ENCODE measurements at places on chromosomes 12 and 14.
A peak's percentile ranks its signal among the peaks of the same experiment; 100 is the strongest.

- no peak for DNase-seq
Observed at GRCh38 chr14:30290001-30290400, 269.0 kb upstream of the G2E3 start.

DNA sequence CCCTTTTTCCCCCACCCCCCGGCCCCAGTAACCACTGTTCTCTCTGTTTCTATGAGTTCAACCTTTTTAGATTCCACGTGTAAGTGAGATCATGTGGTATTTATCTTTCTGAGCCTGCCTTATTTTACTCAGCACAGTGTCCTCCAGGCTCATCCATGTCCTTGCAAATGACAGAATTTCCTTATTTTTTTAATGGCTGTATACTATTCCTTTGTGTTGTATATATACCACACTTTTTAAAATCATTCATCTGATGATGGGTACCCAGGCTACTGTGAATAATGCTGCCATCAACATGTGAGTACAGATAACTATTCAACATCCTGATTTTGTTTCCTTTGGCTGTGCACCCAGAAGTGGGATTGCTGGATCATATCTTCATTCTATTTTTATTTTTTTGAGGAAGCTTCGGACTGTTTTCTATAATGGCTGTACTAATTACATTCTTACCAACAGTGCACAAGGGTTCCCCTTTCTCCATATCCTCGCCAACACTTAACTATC is 54.7 kb downstream of the DDX51 start:
- no peak for DNase-seq

- no peak for DNase-seq
Observed at GRCh38 chr12:128903236-128903635, 50.0 kb downstream of the GLT1D1 start.

GRCh38 chr12:54734196-54734950 is 86.2 kb upstream of the DCD start:
- DNase-seq: no peak

DNA sequence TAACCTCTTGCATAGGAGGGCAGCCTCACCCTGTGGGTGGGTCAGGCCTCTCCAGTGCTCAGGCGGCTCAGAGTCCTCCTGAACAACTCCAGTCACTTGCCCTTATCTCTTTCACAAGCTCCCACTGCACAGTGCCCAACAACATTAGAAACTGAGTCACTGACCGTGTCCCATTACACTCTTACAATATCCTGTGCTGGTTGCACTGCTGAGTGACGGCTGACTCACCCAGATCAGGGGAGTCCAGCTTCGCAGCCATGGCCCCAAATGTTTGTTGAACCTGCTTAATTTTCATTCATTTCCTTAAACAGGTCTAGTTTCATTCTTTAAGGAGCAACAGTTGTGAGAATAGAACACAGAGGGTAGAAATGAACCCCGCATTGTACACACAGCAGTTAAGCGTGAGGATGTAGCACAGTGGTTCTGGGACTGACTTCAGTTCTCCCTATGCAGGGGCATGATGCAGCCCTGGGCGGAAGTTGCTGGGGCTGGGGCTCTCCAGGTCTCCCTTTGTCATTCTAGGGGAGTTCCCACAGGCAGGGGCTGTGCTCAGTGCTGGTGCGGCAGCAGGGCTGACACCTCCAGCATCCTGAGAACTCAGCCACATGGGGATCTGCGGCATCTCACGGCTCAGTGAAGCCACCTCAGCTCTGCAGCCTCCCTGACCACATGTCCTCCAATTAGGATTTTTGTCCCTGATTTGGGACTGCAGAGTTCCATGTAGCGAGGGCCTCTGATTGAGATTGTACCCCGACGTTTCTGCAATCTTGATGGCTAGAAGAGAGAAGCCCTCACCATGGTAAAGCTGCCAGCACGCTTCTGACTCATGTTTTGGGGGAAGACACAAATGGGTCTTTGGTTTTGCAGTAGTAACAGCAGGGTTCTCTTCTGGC is 16.1 kb downstream of the GPR68 start:
- DNase-seq: no peak

DNA sequence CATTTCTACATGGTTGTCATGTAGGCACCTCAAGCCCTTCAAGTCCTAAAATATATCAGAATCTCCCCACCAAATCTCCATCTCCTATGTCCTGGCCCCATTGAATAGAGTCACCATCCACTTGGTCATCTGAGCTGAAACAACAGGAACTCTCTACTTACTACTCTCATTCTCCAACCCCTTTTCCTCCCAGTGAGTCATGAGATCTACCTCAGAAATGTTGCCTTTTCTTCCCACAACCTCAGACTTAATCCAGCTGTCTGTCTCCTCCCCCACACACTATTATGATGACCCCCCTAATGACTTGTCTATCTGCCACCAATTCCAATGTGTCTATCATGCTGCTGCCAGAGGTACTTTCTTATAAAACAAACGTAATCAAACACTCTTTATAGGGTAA is 72.3 kb upstream of the TMEM263 start:
- DNase-seq: no peak

DNA sequence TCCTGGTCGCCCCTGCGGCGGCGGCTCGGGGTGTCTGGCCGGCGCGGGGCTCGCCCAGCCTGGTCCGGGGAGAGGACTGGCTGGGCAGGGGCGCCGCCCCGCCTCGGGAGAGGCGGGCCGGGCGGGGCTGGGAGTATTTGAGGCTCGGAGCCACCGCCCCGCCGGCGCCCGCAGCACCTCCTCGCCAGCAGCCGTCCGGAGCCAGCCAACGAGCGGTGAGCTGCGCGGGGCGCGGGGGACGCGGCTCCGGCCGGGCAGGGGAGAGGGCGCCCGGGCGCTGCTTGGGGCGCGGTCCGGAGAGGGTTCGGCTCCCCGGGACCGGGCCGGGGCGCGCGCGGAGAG is at the start of gene LGALS3:
LGALS3 (plus strand) TSS at position 167 of the 342 bp plus-strand sequence. CDS start 8,122 bp downstream, outside the sequence.
- no peak for DNase-seq

DNA sequence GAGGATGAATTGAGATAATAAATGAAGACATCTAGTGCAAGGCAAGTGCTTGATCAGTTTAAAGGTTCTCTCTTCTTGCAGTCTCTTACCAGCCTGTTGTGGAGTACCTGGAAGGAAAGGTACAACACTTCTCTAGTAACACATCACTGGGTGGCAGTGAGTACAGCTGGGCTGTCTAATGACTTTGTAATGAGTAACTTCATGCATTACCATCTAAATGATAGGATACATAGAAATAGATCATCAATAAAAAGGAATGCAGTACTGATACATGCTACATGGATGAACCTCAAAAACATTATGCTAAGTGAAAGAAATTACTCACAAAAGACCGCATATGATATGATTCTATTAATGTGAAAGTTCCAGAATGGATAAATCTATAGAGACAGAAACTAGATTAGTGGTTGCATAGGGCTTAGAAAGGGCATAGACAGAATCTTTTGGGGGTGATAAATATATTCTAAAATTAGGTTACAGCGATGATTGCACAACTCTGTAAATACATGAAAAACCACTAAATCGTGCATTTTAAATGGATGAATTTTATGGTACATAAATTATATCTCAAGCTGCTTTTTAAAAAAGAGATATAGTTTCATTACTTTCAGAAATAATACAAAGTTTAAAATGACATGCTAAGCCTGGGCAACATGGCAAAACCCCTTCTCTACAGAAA is 224.4 kb downstream of the CHST11 start:
- DNase-seq: no peak

DNA sequence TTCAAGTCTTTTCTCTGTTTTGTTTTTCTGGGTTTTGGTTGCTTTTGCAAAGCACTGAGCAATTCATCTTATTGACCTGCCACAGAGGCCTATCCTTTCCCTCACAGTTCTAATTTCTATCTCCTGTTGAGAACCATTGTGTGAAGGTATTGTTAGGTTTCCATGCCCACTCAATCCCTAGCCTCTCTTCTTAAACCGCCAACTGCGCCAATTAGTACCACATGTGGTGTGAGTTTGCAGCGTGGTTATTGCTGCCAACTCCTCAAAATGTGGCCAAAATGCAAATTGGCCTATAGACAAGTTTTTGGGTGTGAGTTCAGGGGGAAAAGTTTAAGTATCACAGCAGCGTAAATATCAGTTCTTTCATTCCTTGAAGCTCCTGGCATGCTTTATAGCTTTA is 232.6 kb downstream of the FLRT2 start:
- DNase-seq: no peak

DNA sequence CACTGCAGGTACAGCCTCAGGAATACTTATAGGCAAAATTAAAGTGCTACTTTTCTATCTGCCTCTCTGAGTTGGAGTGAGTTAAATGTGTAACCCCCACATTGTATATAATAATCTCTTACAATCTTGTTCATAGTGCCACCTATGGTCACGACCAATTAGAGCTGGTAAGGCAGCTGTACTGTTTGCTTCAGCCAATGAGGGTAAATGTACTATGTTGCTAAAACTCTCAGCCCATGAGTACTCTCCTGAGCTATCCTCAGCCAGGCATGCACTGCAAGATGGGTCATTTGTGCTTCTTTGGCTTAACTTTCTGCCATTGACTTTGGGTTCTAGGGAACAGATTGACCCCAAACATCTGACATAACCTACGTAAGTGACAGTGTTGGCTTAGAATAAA is 15.0 kb upstream of the MDM2 start:
- no peak for DNase-seq

DNA sequence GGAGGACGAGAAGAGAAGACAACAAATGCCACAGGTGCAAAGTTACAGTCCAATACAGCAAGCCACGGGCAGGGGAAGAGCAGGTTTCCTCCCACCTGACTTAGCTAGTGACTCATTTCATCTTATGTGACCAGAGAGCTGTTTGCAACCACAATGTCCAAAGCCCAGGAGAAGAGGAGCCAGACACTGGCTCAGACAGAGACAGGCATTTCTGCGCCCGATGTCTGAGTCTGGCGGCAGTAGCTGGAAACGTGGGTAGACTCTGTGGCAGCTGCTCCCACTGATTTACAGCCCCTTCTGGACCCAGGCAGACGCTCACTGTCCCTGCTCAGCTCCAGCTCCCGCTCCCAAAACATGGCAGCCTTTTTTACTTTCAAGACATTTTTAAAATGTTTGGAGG is 60.0 kb downstream of the CHGA start:
- DNase-seq: no peak

DNA sequence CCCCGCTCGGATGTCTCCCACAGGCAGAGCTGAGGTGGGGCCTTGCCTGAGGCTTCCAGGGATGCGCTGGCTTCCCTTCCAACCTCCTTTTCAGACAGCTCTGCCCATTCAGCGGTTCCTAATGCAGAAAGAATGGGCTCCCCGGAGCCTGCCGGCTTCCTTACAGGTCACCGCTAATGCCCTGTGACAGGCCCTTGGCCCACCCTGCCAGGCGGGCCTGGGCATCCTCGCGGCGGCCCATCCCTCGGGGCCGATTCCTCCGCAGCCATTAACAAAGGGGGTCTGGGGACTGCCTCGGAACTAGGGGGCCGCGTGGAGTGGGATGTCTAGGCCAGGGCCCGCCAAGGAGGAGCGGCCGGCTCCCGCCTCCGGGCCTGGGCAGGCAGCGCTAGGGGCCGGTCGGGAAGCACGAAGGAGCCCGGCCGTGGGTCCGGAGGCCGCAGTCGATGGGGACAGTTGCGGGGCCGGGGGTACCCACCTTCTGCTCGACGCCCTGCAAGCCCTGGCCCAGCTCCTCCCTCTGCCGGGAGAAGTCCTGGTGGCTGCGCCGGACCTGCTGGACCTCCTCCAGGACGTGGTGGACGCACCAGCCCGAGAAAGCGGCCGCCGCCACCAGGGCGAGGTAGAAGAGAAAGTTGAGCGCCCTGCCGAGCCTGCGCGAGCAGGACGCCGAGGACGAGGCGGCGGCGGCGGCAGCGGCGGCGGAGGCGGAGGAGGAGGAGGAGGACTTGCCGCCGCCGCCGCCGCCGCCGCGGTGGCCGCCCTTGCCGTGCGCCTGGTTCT is 738 bp downstream of the CKAP4 start:
- no peak for DNase-seq

DNA sequence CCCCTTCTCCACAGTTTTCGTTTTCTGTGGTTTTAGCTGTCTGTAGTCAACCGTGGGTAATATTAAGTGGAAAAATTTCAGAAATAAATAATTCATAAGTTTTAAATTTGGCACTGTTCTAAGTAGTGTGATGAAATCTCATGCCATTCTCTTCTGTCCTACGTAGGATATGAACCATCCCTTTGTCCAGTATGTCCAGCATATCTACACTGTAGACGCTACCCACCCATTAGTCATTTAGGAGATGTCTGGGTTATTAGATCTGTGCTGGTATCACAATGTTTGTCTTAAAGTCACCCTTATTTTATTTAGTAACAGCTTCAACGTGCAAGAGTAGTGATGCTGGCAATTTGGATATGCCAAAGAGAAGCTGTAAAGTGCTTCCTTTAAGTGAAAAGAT is 44.7 kb downstream of the ATF7IP start:
- DNase-seq: no peak

- DNase-seq: no peak
Observed at GRCh38 chr12:94225947-94226630, 77.7 kb downstream of the PLXNC1 start.

- DNase-seq: peak; percentile 94
Observed at GRCh38 chr14:75002392-75003249, at the start of gene EIF2B2. EIF2B2 (plus strand) TSS chr14:75002921; CDS start chr14:75002991, 70 bp downstream.

DNA sequence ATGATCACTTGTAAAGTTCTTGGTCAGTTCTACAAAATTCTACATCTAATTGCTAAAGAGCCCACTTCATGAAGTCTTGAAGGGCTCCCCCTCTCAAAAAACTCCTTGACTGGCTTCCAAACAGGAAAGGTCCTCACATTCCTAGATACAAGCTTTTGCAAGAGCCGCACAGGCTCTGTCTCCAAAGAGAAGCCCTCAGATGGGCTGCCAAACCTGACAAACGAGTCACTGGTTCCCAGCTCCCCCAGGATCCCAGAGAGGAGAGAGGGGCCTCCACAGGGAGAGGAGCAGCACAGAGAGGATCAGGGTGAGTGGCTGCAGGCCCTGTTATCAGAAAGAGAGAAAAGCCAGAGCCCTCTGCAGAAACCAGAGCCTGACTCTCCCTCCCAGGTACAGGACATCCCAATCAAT is 5.8 kb downstream of the NID2 start:
- no peak for DNase-seq

GRCh38 chr12:12562016-12562483 is 613 bp downstream of the DUSP16 start:
- DNase-seq: no peak

- no peak for DNase-seq
Observed at GRCh38 chr12:104568487-104568868, 111.7 kb downstream of the CHST11 start.

- DNase-seq: no peak
Observed at GRCh38 chr12:96238336-96239047, 44.3 kb downstream of the ELK3 start.

DNA sequence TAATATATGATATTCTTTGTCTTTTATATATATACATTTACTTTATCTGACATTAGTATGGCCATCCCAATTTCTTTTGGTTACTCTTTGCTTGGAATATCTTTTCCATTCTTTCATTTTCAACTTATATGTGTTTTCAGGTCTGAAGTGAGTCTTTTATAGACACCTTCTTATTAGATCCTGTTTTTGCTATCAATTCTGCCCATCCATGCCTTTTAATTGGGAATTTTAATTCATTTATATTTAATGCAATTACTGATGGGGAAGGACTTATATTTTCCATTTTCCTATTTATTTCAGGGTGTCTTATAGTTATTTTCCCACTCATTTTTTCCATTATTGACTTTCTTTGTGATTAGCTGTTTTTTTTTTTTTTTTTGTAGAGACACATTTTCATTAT is 43.4 kb downstream of the GABARAPL1 start:
- no peak for DNase-seq

All from SHP77 treated with DMSO at 0.1 percent for 48 hours (cell line).